ENCODE measurements at places on chromosomes 6 and 20. TPM values are rescaled to one million over a fixed set of nuclear protein-coding genes. Genes with fewer than 3 reads are reported as not detected.
A peak's percentile ranks its signal among the peaks of the same experiment; 100 is the strongest.

- DNase-seq: no peak
Measured at GRCh38 chr20:41054847-41055230, 26.2 kb downstream of the TOP1 start.

- no peak for DNase-seq
Measured at GRCh38 chr6:11692451-11693376, 85.9 kb downstream of the ADTRP start.

- no peak for DNase-seq
Measured at GRCh38 chr6:126063512-126064146, 77.3 kb downstream of the TRMT11 start.

GRCh38 chr6:32188381-32189068, 1.5 kb downstream of the PBX2 start:
- no peak for DNase-seq

GRCh38 chr20:18166241-18166881, 28.7 kb downstream of the KAT14 start:
- no peak for DNase-seq

GRCh38 chr6:130610303-130610702, 216.9 kb upstream of the SMLR1 start:
- DNase-seq: peak; percentile 57

The PBOV1 gene
- polyA plus RNA-seq: not detected

The VSX1 gene
- not detected for polyA plus RNA-seq
